Renal pelvis (tissue), 12 donors: ENCODE measurements at places on chromosomes 16 and 17. TPM values are rescaled to one million over a fixed set of nuclear protein-coding genes. Genes with fewer than 3 reads are reported as not detected.

DNA sequence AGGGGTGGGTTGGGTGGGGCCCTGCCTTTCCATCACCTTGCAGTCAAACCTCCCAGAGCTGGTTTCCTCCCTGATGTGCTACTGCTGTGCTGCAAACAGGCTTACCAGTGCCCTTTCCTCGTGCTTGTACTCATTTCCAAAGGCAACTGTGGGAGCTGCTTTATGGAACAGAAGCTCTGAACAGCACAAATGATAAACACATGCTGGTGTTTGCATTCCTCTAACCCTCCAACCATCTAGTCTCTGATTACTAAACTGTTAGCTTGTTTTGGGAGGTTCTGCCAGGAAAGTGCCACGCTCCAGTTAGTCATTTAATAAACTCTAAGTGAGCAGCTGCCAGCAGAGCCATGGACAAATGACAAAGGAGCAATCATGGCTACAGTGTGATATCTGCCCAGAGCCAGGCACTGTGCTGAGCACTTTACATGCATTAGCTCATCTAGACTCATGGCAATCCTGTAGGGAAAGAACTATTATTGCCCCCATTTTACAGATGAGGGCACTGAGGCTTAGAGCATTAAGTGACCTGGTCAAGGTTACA is 110.4 kb downstream of the VAT1L start:
- DNase-seq: no peak

GRCh38 chr16:70706948-70707465 is 21.2 kb upstream of the MTSS2 start:
- no peak for DNase-seq

GRCh38 chr17:49106321-49107210 is 26.0 kb upstream of the B4GALNT2 start:
- no peak for DNase-seq

DNA sequence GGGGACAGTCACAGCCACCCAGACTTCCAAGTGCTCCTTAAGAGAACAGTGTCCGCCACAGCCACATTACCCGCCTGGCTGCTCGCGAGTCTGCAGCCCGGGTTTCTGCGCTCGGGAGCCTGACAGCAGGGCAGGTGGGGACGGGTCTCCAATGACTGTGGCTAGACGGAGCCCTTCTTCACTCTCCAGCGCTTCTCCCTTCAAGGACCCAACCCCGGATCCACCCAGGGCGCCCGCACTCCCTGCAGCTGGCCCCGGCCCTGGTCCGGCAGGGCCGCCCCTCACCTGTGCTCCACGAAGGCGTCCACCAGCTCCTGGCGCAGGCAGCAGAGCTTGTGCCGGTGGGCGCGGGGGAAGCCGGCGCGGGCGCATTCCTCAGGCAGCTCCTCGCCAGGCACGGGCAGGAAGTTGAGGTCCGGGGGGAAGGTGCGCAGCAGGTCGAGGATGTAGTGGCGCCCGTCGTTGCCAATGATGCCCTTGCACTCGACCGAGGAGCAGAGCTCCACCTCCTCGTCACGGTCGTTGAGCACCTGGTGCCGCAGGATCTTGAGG is 13.9 kb downstream of the CLUH start:
- DNase-seq: no peak

DNA sequence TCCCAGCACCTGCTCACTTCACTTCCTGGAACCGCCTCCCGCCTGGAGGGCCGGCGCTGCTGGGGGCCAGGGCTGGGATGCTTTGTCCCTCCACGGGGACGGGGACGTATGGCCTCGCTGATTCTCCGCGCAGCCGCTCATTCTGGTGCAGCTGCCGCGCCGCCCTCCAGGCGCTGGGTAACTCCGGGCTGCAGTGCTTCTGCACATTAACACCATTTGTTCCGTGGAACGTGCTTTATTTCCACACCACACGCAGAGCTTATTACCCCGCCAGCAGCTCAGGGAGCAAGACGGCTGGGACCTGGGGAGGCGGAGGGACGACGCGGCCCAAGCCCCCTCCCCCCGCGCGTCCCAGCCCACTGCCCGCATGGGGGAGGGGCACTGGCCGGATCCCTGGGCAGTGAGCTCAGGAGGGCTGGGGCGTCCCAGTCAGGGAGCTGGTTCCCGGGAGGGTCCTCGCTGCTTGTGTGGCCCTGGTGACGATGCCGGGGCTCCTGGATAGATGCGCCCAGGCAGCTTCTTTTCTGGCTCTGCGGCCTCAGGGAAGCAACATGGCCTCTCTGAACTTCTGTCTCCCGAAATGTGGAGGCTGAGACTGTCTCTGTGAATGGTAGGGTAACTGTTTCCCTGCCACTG is 45.4 kb upstream of the ACSF3 start:
- DNase-seq: no peak

GSPT1 gene
- 100.0 TPM for polyA plus RNA-seq
